ENCODE measurements at places on chromosomes 16 and 17.

DNA sequence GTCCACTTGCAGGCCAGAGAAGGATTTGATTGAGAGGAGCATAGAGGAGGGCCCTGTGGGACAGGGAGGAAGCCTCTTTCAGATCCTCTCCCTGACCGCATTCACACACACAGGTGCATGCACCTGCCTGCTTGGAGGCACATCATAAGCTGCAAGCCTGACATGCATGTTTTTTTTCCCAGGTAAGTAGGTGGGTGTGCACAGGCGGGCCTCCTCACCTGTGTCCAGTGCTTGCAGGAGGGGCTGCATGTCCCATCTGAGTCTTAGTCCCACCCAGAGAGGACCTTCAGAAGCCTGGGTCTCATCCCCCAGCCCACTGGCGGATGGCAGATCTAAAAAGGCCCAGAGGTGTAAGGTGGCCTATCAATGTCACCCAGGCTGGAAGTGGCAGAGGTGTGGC lies 130.8 kb downstream of the TMEM132E start:
- DNase-seq = no peak

DNA sequence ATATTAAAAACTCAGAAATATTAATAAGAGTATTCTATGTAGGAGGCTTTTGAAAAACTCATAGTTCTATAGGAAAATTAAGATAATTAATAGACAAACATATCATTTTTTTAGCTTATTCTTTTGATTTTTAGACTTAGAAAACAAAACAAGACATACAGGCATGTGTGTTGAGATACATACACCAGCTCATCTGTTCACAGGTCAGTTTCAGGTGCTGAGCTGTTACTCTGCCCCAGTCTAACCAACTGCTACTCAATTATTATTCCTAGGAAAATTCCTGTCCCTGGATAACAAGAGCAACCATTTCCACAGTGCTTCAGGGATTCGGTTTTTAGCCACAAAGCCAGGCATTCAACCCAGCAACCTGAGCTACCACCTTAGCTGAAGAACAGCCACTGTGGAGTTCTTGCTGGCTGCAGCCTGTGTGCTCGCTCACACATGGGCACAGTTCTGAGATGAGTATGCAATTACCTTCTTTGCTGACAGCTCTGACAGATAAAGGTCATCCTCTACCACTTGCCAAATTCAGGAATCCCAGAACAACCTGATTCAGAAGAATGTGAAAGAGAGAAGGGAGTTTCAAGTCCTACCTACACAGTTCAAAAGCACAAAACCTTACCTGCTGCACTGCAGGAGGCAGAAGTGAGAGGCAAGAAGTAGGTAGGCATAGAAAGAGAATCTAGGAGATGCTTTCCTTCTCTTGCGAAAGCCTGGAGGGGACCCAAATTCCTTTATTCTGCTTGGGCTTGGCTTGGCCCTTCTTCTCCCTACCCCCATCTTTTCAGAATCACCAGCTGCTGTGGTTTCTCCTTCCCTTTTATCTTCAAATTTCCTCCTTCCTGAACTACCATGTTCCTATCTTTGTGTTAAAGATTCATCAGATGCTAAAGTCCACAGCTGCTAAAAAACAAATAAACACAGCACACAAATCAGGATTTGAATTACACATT lies 62.7 kb downstream of the TEX2 start:
- no peak for DNase-seq

DNA sequence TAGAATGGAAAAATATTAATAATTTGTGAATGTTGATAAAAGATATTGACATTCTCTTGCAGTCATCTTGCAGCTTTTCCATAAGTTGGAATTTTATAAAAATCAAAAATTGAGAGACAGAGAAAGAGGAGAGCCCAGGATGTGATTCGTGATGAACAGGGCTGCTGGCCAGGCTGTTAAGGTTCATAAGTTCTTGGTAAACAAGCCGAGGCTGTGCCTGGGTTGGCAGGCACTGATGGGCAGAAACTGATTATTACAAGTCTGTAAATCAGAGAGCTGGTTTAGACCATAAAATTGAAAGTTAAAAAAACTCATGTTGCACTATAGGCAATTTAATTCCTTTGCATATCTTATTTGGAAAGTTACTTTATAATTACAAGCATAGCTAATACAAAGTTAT lies 533.7 kb downstream of the HAPSTR1 start:
- DNase-seq = no peak

DNA sequence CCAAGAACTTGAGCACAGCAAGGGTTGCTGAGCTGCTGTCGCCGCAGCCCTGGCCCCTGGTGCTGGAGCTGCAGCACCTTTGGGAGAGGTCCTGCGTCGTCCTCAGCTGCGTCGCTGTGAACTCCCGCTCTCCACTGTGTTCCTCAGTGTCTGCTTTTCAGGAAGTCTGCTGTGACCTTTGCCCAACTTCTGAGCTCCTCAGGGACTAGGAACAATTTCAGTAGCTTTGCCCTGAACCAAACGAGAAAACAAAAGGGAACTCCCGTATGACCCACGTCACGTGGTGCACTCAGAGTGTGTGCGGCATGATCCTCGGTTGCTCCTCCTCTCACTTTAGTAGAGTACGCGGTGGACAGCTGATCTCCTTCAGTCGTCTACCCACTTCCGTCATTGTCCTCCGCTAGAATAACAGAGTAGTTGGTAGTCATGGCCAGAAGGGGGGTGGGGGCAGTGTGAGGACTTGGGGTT lies 44.2 kb downstream of the WDR45B start:
- peak; percentile 78 for DNase-seq

GRCh38 chr16:69935740-69936139 lies 15.4 kb upstream of the CLEC18A start:
- DNase-seq = no peak

DNA sequence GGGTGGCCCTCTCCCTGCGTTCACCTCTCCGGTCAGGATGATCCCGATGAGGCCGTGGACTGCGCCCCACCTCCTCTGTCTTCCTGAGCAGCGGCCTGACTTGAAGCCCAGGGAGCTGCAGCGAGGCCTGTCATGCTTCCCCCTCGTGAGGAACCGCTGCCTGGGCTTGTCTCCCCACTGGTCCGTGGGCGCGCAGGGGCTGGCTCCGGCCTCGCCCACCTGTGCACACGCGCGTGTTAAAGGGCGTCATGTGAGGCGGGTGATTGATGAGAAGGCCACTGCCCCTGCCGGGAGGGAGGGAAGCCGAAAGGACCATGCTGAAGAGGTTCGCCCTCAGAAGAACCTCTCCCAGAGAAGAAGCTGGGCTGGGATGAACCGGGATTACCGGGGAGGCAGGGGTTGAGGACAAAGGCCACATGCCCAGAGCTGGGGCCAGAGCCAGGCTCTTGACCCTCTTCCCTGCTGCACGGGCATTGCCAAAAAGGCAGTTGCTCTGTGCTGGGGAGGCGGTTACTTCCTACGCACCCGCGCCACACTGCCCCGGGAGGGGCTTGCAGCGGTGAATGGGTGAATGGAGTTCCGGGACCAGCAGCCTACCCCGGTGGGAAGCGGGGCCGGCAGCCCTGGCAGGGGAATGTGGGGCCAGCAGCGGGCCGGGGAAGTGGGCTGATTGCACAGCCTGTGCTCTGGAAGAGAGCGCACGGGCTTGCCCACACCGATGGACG lies 85.9 kb upstream of the GSE1 start:
- DNase-seq = no peak

DNA sequence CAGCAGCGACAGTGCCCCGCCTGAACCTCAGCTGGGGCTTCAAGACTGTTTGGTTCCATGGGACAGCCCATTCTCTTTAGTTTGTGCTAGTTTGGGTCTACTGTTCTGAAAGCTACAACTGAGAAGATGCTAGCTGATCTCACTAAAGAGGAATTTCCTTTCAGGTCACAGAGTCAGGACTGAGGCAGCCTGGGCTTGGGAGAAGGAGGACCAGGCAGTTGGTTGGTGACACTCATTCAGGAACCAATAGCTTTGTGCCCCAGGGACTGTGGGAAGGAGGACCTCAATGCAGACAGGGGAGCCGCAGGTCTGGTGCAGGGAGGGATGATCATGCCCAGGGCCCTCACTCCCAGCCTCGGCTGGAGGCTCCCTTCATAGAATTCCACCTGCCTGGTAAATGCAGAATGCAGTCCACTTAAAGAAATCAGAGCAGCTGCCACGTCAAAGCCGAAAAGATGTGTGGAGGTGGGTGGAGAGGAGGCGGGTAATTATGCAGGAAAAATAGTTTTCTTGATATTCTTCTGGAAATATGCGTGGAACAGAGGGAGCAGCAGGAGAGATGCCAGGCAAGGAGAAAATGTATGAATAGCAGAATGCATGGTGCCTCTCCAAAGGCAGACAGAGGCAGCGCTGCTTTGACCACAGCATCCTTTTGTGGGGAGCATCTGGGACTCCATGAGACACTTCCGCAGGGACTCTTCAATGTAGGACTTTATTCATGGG lies 32.6 kb upstream of the ZFP90 start:
- no peak for DNase-seq

DNA sequence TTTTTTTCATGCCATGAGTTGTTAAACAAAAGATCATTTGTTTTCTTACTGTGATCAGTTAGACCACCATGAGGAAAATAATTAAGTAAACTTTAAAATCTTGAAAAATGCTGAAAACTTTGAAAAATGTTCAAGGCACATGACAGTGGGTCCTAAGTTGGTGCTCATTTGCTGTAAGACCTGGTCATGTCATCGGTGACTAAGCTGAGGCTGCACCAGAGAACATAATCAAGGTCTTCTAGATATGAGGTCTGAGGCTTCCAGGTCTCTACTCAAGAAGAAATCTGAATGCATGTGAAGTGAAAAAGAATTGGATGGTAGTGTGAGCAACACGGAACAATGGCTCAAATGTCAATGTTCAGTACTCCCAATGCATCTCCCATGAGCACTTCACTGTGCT lies 87.6 kb downstream of the CFDP1 start:
- no peak for DNase-seq

- no peak for DNase-seq
Observed at GRCh38 chr16:78570399-78571141, 471.1 kb downstream of the WWOX start.

DNA sequence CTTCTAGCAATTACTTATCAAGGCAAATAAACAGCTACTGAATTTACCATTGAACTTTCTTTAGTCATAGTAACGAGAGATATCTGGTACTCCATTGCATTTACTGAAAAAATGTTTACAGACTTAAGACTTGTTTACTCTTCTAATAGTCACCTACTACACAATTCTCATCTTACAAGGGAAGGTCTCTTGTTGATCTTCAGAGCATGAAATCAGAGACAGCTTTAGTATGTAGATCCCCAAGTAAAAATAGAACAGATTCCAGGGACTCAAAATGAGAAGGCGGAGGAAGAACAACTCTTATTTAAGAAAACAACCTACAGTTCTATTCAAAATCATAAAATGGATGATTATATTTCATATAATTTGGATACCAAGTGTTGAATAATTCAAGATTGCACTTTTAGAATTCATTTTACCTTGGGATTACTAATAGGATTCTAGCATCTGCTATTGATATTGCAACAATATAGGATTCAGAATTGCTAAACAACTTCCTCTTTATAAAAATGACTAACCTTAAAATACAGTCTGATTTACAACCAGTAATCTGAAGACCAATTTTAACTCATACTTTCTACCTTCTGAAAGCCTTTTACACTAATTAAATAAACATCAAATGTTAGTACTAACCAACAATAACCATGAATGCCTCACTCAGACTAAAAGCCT lies 20.8 kb downstream of the UBE2G1 start:
- DNase-seq = no peak

All from NCI-H1436 treated with DMSO at 0.1 percent for 48 hours (cell line).